ENCODE measurements at places on chromosomes 2 and 18.

DNA sequence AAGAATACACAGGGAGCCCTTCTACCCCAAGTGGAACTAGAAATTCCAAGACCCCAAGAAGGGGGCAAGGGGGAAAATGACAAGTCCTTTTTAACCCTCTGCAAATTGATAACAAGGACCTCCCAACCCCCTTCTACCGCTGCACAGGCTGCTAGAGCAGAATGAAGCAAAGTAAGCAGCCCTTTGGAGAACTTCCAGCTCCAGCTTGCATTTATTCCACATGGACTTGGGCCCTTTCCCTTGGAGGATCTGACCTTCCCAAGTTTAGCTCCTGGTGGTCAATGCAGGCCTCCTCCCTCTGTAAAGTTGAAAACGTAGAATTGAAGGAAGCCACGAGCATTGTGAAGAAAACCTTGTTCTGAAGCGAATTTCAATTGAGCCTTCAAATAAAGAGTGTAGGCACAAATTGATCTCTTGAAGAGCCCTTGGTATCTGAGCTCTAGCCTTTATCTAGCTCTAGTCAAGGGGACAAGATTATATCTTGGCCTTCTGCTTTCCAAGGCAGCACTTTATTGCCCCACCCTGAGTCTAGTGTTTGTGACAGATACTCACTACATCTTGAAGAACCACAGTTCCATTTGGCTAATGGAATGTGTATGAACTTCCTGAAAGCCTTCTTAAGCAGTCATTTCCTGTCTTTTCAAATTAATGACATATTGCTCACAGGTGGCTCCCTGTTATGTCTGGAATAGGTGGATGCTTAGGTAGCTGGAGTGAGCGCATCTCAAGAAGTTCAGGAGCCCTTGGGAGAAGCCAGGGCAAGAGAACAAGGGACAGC lies 37.2 kb downstream of the SLC14A2 start:
- DNase-seq = no peak

GRCh38 chr18:3808985-3809780 lies 359.2 kb downstream of the TGIF1 start:
- DNase-seq = no peak

GRCh38 chr2:46835520-46835919 lies 80.1 kb downstream of the MCFD2 start:
- no peak for DNase-seq

GRCh38 chr18:44729631-44730101 lies 49.0 kb downstream of the SETBP1 start:
- DNase-seq = no peak

DNA sequence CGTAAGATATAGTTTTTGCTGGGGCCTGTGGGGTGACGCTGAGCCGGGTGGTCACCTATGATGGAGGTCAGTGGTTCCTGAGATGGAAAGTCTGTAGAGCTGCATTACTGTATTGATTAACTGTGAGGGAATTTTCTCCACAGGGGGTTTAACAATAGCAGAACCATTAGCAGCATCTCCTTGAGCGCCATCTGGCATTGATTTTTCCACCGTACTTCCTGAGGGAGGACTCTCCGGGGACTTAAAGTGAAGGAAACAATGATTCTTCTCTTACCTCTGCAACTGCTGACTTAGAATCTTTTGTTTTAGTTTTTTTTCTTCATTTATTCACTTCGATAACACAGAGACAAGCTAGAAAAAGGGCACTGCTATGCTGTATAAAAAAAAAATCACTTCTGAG lies 22.6 kb upstream of the RNF125 start:
- no peak for DNase-seq

DNA sequence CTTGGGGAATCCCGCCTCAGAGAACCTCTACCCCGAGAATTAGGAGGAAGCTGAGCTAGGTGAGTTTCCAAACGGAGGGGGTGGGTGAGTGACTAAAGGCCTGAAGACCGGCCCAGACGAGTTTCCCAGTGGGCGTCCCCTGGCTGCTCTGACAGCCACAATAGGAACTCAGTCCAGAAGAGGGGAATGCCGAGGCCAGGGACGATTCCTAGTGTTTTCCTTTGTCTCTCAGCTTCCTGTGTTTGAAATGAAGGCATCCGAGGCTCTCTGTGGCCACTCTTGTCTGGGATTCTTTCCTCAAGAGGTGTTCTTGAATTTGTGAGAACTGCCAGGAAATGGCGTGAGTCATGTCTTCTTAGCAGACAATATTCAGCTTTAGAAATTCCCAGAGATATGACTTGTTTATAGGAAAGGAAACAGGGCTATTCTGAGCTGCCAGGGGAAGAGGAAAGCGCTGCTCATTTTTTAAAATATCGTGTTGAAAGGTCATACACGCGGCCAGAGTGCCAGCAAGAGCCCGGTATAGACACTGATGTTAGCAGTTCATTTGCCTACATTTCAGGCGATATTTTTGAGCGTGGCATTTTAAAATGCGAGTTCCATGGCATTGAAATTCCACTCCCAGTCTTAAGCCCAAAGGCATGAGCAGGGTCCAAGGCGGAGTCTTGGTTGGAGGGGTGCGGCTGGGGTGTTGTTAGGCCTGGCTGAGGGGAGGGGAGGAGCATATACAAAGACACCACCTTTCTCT lies 169.1 kb upstream of the KLF7 start:
- no peak for DNase-seq

DNA sequence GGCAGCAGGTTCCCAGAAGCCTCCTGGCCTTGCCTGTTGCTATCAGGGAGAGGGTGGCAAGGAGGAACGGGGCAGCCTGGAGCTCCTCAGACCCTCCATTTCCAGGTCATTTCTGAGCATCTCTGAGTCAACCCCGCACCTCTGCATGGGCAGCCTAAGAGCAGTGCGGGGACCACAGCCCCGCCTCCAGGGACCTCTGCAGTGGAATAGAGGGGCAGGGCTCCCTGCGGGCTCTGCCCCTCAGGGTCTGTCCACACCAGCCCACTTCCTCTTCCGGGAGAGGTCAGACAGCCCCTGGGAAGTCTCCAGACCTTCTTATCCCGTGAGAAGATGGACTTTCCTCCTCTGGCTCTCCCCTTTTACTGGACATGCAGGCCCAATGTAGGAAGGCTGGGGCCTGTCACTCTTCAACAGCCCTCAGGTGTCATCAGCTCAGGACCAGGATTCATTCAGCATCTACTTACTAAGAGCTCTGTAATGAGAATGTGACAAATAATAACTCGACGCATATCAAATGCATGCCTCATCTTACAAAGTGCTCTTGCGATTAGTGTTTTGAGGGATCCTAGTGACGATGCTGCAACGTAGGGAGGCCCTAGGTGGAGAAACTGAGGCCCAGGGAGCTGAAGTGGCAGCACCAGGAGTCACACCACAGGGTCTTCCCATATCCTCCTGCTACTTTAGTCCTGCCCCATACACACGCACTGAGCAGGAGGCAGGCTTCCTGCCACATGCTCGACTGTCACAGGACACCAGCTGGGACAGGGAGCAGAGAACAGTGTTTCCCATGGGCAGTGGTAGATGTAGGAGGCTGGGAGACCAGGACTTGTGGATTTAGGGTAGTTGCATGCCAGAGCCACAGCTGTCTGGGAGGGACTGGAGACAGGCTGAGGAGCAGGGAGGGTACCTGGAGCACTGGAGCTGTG lies 28.0 kb downstream of the SH2D6 start:
- no peak for DNase-seq

All from AML-193 (cell line).